Spinal cord (tissue), 10 donors: ENCODE measurements at places on chromosomes 12 and 14. TPM values are rescaled to one million over a fixed set of nuclear protein-coding genes. Genes with fewer than 3 reads are reported as not detected.

Gene LALBA
- not detected for total RNA-seq

Gene KRT1
- total RNA-seq: 0.44 TPM

Gene TMTC1
- 87.6 TPM for total RNA-seq

Gene PITPNM2
- 7.9 TPM for total RNA-seq

Gene PPP4R4
- 13.9 TPM for total RNA-seq

Gene IL31
- total RNA-seq: not detected
